Activated naive CD8-positive, alpha-beta T cell treated with anti-CD3 and anti-CD28 coated beads, Interleukin-2, amount 50 U/mL, for 24 hours (primary cell): ENCODE measurements at places on chromosomes 7 and 10.

- H3K27me3 ChIP-seq: no peaks in the 10 kb centered on the region
- H3K4me1 ChIP-seq: peaks cover 2% of the 10 kb centered on the region
- H3K36me3 ChIP-seq: peaks cover 30% of the 10 kb centered on the region
Measured at GRCh38 chr10:113893570-113893969, 39.1 kb downstream of the NHLRC2 start.

- no peaks in the 10 kb centered on the region for H3K4me1 ChIP-seq
- no peak overlapping the region for H3K27ac ChIP-seq
- H3K4me3 ChIP-seq: no peak overlapping the region
- no peak for DNase-seq
Measured at GRCh38 chr7:89017695-89018094, 222.2 kb upstream of the TEX47 start.

DNA sequence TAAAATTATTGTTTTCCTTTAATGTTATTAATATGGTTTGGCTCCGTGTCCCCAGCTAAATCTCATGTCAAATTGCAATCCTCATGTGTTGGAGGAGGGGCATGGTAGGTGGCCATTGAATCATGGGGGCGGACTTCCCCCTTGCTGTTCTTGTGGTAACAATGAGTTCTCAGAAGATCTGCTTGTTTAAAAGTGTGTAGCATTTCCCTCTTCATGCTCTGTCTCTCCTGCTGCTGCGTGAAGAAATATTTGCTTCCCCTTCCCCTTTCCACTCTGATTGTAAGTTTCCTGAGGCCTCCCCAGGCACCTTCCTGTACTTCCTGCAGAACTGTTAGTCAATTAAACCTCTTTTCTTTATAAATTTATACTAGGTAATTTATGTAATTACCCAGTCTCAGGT is 27.5 kb downstream of the VIM start:
- no peaks in the 10 kb centered on the region for H3K36me3 ChIP-seq
- DNase-seq: no peak
- no peaks in the 10 kb centered on the region for H3K27me3 ChIP-seq
- H3K27ac ChIP-seq: no peak overlapping the region
- no peak overlapping the region for H3K4me3 ChIP-seq
- peaks cover 10% of the 10 kb centered on the region for H3K4me1 ChIP-seq

GRCh38 chr7:52920977-52921376 is 114.5 kb upstream of the POM121L12 start:
- no peaks in the 10 kb centered on the region for H3K36me3 ChIP-seq
- no peak overlapping the region for H3K4me3 ChIP-seq
- no peak for DNase-seq
- no peaks in the 10 kb centered on the region for H3K27me3 ChIP-seq

- H3K36me3 ChIP-seq: no peaks in the 10 kb centered on the region
- no peaks in the 10 kb centered on the region for H3K4me1 ChIP-seq
- H3K27me3 ChIP-seq: no peaks in the 10 kb centered on the region
- H3K4me3 ChIP-seq: no peak overlapping the region
Measured at GRCh38 chr7:82609746-82610145, 166.2 kb upstream of the CACNA2D1 start.

DNA sequence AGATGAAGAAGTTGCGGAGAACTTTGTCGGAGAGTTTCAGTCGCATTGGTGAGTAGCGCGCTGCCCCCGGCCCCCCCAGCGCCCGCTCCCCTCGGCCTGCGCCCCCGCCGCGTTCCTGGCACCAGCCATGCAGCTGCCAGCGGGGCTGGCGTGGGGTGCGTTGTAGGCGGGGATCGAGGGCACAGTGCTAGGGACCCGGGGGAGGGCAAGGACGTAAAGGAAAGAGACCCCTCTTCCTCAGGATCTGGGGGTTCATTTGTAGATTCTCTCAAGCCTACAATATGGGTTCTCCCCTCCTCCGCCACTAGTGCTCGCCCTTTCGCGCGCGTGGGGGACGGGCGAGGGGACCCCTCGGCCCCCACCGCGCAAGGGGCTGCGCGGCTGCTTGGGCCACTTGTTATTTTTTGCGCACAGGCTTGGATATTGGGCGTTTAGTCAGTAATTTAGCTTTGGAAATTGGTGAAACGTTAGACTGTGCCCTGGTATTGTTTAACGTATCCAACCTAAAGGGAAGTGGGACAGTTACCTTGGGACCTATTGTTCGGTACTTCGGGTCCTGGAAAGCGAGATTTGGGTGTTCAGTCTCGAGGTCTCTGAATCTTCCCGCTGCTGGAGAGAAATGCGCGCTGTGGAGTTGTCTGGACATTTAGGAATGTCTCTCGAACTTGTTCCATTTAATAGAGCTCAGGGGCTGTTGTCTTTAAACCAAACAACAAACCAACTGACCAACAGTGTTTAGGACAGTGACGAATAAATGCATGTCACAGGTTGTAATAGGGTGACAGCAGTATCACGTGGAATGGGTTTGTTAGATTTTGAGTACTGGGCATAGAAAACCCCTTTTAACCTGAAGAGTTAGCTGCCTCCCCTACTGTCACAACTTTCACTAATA is 796 bp downstream of the CDK14 start:
- DNase-seq: no peak
- H3K27ac ChIP-seq: peak overlapping the region; percentile 65
- peak overlapping the region; percentile 81 for H3K4me3 ChIP-seq
- peaks cover 40% of the 10 kb centered on the region for H3K4me1 ChIP-seq
- H3K36me3 ChIP-seq: no peaks in the 10 kb centered on the region
